Putamen (tissue), 1 donor: ENCODE measurements at places on chromosomes 6 and 20.
A peak's percentile ranks its signal among the peaks of the same experiment; 100 is the strongest.

DNA sequence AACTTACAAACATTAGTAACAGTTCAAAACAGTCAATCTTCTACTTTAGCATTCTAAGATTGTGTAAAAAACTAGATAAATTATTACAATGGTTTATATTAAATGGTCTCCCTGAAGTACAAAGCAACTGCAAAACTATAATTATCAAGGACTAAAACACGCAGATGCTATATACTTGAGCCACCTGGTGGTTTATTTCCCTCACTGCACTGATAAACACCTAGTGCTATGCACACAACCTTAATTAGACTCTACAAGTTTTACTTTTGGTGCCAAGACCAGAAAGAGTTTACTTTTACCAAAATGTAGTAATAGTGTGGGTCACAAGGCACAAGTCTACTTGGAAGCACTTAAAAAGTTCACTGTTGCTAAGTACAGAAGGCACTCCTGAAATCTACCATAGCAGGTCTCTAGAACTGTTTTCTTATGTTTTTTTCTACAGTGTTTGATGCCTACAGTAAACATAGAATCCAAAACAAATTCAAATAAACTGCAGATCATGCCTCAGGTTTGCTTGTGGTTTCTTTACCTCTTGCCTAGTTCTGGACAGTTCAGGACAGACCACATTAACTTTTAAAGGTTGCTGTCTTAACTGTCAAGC is 49.2 kb downstream of the GMDS start:
- no peak for DNase-seq

DNA sequence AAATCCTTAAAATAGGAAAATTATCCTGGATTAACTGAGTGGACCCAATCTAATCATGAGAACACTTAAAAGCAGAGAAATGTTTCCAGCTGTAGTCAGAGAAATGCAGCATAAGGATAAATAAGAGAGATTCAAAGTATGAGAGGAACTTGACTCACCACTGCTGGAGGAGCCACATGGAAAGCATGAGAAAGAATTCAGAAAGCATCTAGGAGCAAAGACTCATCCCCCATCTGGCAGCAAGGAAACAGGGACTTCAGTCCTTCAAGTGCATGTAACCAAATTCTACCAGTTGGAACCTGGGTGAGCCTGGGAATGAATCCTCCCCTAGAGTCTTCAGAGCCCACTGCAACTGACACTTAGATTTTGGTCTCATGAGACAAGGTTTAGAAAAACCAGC is 33.7 kb downstream of the RNF146 start:
- DNase-seq, result no peak

- no peak for DNase-seq
These were observed 123.7 kb downstream of the MRPL14 start for GRCh38 chr6:44003345-44004061.

DNA sequence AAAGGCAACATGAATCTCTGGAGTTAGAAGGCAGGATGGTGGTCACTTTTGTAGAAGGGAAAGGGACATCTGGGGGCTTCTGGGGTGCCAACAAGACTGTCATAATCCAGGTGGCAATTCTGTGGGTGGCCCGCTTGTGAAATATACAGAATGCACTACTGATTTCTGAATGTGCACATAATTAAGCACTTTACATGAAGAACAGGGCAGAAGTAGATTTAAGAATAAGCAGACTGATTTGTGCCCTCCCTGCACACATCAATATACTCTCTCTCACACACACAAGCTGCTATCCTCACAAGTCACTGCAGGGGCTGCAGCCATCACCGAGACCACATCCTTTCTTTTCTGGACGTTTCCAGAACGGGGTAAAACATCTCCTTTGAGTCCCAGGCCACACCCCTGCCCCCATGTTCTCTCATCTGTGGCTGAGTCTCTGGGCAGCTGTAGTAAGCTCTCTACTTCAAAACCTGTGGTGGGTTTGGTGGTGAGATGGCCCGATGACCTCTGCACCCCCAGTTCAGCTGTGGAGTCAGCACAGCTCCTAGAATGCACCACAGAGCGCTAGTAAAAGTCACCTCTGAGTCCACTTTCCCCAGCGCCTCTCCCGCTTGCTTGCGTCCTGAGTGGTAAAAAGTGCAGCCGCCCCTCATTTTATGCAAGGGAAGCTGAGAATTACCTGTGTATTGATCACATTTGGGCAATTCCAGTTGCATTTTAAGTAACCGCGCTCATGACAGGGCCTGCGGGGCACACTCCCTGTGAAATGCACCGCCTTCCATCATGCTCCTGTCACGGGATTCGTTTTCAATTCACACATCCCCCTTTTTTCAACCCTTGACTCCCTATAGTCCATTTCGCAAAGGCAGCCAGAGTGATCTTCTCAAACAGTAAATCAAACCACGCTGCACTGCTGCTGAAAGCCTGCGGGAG is 115.5 kb downstream of the NFATC2 start:
- DNase-seq, result no peak

DNA sequence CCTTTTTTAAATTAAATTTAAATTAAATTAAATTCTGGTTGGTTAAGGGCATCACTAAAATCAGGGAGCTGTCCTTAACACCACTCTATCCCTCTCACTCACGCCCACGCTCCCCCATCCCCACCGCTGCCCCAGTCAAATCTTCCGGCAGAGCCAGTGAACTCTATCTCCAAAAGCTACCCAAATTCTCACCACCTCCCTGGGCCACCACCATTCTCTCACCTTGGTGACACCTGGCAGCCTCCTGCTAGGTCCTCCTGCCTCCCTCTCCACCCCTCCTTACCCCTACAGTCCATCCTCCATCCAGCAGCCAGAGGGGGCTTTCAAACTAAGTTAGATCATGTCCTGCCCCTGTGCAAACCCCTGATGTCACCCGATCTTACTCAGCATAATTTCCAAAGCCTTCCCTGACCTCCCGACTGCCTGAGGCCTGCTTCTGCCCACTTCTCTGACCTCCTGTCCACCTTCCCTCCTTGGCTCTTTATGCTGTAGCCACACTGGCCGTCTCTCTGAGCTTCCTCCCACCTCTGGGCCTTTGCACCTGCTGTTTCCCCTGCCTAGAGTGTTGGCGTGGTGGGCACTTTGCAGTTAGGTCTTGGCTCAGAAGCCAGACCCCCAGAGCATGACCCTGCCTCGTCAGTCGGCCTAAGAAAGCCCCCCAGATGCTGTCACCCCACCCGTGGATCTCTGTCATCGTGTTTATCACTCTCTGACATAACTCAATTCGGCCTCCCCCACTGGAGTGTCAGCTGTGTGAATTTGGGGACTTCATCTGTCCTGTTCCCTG is 24.7 kb downstream of the PTGIS start:
- DNase-seq, result no peak

DNA sequence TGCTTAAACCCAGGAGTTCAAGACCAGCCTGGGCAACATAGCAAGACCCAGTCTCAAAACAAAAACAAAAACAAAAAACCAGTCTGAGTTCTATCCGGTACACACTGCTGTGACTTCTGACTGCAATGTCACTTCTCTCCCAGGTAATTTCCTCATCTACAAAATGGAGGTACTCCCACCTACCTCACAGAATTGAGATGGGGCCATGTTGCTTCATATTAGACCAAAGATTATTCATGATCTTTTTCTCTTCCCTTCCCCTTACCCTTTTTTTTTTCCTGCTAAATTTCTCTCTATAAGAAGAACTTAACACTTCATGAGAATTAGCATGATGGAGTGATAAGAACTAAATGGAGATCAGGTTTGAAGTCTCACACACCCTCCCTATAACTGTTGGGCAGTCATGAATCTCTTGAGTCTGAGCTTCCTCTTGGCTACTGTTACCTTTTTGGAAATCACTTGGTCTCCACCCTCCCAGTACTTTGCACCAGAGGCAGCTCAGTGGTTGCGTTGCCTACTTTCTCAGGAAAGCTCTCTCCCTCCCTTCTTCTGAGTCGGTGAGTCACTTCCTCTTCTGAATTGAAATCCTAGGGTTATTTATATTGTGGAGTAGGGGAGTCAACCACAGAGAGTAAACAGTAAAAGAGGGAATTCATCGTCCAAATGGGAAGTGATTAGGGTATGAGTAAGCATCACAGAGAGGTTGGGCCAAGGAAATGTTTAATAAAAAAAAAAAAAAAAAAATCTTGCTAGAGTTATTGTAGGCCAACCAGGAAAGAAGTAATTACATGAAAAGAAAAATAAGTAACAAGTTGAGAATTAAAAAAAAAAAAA is 59.9 kb upstream of the MAP7 start:
- DNase-seq, result no peak

DNA sequence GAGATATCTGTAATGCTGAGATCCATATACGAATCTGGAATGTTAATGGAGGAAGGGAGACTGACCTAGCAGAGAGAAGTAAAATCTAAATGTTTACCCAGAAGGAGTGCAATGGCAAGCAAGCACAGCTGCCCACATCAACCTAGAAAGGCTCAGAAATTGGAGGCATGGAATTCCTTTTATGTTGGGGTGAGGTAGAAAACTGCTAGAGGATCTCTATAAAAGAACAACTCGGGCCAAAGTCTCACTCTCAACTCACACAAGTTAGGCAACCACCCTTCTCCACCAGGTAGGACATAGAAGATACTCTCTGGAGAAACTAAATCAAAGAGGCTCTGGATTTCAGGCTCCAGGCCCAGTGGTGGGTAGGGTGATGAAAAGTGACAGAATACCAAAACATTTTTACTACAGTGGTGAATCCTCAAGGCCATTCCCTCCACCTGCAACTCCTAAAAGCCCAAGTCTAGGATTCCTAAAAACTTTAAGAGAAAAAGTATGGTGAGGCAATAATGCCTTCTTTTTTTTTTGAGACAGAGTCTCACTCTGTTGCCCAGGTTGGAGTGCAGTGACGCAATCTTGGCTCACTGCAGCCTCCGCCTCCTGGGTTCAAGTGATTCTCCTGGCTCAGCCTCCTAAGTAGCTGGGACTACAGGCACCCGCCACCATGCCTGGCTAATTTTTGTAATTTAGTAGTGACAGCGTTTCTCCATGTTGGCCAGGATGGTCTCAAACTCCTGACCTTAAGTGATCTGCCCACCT is 9.5 kb upstream of the ADGRG6 start:
- DNase-seq, result no peak

GRCh38 chr6:53347921-53348370 is 804 bp downstream of the ELOVL5 start:
- peak; percentile 74 for DNase-seq

GRCh38 chr6:142822383-142822782 is 122.6 kb downstream of the HIVEP2 start:
- DNase-seq, result no peak

GRCh38 chr6:80144753-80145315 is 38.4 kb downstream of the BCKDHB start:
- no peak for DNase-seq

- DNase-seq, result no peak
These were observed 16.7 kb upstream of the KHDC1L start for GRCh38 chr6:73242001-73242400.

- DNase-seq, result no peak
These were observed 37.3 kb downstream of the SPDEF start for GRCh38 chr6:34518669-34519365.

GRCh38 chr6:167532410-167533288 is 207.8 kb downstream of the TTLL2 start:
- DNase-seq, result no peak

DNA sequence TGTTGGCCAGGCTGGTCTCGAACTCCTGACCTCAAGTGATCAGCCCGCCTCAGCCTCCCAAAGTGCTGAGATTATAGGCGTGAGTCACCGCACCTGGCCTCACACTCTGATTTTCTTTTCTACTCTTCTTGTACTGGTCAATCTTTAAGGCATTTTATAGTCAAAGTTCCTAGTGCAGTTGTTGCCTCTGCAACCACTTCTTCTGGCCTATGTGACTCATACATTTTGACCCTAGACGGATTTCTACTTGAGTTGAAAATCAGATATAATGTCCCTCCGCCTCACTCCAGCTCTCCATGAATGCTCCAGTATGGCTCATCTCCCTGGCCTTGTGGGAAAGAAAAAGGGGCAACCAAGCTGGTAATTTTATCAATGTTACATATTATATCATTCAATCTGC is 42.4 kb downstream of the TNFRSF21 start:
- DNase-seq, result no peak

GRCh38 chr20:8215361-8215781 is 83.3 kb downstream of the PLCB1 start:
- no peak for DNase-seq

DNA sequence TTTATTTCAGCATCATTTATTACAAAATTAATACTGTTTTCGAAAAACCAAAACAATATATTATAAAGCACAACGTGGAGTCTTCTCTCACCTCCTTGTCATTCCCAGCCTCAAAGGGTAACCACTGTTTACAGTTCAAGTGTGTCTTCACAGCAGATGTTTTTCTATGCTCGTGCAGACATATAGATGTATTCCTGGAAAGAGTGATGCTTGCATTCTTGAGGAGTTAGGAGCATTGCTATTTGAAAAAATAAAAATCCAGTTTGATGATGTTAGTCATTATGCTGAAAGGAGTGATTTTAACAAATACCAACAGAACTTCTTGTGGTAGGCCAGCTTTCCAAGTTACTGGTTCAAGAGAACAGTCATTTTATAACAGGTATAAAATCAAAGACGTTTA is 234.9 kb downstream of the BCKDHB start:
- no peak for DNase-seq

- DNase-seq, result no peak
These were observed 53.0 kb downstream of the ADAT2 start for GRCh38 chr6:143397227-143398222.

- DNase-seq, result no peak
These were observed 222.8 kb downstream of the LY86 start for GRCh38 chr6:6811128-6812009.

GRCh38 chr6:12331951-12332749 is 42.0 kb downstream of the EDN1 start:
- no peak for DNase-seq

DNA sequence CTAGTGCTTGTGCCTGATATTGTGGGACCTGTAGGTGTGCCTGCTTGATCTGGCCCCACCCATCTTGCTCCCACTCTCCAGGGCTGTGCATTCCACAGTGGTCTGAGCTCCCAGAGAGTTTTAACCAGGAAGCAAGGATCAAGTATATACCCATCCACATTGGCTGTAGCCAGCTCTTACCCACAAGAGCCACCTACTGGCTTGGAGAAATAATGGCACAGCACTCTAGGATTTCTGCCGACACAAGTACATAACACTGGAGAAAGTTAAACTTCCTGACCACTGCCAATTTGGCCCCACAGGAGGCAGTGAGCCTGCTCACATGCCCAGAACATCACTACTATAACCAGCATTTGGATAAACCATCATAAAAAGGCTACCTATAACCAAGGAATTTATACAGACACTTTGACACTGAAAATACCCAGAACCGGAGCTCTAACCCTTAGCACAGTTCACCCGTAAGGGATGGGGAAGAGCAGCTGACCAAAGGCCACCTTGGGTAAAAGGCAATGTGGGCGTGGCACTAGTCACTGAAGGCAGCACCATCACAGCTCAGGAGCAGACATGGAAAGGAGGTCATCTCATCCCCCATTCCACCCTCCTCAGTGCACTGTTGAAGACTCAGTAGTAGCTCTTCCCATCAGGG is 440.4 kb downstream of the BTBD3 start:
- DNase-seq, result no peak

DNA sequence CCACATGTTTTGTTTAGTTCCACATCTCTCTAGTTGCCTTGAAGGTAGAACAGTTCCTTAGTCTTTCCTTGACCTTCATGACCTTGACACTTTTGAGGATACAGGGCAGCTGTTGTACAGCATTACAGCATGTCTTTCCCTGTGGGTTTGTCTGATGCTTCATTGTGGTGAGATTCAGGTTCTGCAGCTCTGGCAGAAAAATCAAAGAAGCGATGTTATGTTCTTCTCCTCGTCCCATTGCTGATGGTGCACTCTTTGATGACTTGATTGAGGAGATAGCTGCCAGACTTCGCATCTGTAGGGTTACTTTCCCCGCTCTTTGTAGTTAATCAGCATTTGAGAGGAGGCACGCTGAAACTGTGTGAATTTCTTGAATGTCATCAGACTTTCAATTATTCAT is 12.0 kb downstream of the CEBPB start:
- no peak for DNase-seq
